ENCODE measurements at places on chromosomes 4 and X.
A peak's percentile ranks its signal among the peaks of the same experiment; 100 is the strongest.

GRCh38 chr4:183544109-183544508 is 39.3 kb downstream of the ING2 start:
- DNase-seq: no peak

- no peak for DNase-seq
Observed at GRCh38 chr4:36573441-36573840, 292.0 kb downstream of the DTHD1 start.

DNA sequence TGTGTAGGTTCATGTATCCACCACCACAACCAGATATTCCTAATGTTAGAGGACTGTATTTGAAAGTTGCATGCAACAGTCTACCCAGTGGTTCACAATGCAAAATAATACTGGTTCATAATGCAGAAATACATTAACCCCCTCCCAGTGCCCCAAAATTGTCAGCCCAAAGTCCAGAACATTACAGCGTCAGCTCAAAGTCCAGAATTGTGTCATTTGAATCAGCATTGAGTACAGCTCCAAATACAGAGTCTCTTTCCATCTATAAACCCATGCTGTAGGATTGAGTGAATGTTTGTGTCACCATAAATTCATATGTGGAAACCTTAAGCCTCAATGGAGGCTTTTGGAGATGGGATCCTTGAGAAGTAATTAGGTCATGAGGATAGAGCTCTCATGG is 54.0 kb downstream of the MCUB start:
- DNase-seq: no peak

DNA sequence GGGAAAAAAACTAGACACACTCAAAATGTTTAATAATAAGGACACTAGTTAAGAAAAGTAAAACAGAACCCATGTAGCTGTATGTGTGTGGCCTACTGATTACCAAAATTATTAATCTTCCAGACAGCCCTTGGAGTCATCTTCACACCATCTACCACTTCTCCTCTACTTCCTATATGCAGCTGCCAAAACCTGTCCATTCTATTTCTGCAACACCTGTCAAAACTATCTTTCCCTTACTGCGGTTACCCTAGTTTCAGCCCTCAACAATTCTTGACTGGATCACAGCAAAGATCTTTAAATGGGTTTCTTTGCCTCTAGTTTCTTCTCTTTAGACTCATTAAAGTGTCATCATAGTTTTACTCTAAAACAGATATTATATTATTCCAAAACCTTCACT is 72.6 kb downstream of the GPR82 start:
- DNase-seq: no peak

- DNase-seq: no peak
Observed at GRCh38 chr4:134727696-134728095, 526.1 kb upstream of the PABPC4L start.

DNA sequence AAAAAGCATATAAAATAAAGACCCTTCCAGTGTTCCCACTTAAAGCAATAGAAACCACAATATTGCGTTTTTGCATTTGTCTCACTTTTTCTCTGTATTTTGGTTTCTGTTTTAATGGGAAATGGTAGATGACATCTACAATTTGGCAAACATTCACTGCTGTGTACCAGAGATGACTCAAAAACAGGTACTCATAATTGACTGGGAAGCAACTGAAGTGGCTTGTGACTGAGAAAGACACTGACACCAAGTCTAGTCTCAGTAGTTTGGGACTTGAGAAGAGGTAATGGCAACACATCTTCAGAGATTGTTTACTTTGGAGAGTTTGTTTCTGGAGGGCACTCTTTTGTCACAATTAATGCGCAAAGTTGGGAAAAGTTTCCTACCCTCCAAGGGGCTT is 42.0 kb downstream of the AREG start:
- DNase-seq: no peak

DNA sequence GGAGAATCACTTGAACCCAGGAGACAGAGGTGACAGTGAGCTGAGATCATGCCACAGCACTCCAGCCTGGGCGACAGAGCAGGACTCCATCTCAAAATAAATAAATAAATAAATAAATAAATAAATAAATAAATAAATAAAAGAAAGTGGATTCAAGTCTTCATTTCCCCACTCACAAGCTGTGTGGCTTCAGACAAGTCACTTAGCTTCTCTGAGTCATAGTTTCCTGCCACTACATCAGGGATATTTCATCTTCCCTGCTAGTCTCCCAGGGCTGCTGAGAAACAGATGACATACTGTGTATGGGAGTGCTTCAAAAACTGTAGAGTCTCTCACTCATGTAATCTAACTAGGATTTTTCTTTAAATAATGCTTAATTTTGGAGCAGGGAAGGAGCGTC is 37.2 kb downstream of the TBC1D9 start:
- no peak for DNase-seq

GRCh38 chr4:4980621-4981230 is 38.5 kb downstream of the CYTL1 start:
- DNase-seq: no peak

DNA sequence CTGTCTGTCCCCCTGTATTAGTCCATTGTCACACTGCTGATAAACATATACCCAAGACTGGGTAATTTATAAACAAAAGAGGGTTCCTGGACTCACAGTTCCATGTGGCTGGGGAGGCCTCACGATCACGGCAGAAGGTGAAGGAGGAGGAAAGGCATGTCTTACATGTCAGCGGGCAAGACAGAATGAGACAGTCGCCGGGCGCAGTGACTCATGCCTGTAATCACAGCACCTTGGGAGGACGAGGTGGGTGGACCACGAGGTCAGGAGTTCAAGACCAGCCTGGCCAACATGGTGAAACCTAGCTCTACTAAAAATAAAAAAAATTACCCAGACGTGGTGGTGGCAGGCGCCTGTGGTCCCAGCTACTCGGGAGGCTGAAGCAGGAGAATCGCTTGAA is 24.7 kb downstream of the IL3RA start:
- no peak for DNase-seq

DNA sequence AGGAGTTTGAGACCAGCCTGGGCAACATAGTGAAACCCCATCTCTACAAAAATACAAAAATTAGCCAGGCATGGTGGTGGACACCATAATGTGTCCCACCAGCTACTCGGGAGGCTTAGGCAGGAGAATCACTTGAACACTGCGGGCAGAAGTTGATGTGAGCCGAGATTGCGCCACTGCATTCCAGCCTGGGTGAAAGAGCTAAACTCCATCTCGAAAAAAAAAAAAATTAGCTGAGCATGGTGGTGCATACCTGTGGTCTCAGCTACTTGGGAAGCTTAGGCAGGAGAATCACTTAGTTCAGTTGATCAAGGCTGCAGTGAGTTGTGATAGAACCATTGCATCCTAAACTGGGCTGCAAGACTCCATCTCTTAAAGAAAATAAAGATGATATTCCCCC is 91.2 kb downstream of the PLS3 start:
- DNase-seq: no peak

GRCh38 chr4:40228497-40229365 is 31.9 kb downstream of the RHOH start:
- peak; percentile 23 for DNase-seq

DNA sequence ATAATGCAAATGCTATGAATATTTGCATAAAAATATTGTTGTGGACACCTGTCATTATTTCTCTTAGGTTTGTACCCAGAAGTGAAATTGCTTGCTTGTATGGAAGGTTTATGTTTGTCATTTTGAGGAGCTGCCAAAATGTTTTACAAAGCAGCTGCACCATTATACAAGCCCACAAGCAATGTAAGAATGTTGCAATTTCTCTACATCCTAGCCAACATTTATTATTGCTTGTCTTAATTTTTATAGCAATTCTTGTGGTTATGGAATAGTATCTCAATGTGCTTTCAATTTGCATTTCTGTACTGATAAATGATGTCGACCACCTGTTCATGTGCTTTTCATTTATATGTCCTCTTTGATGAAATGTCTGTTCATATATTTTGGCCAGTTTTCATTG is 18.7 kb upstream of the RBMX start:
- no peak for DNase-seq

GRCh38 chrX:16319929-16320328 is 152.6 kb downstream of the MAGEB17 start:
- DNase-seq: no peak

GRCh38 chr4:180100433-180101344 is 2142.5 kb upstream of the TENM3 start:
- DNase-seq: no peak

GRCh38 chrX:6163721-6164120 is 64.9 kb downstream of the NLGN4X start:
- DNase-seq: no peak

DNA sequence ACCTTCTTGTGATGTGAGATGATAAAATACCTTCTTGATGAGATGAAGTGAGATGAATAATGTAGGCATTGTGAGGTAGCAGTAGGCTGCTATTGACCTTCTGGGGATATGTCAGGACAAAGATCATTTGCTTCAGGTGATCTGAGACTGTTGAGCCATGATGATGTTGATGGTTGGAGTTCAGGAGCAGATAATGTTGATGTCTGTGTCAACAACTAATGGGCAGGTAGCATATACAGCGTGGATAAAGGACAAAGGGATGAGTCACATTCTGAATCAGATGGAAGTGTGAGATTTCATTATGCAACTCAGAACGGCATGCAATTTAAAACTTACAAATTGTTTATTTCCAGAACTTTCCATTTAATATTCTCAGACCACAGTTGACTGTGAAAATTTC is 57.3 kb downstream of the RAP1GDS1 start:
- DNase-seq: no peak

DNA sequence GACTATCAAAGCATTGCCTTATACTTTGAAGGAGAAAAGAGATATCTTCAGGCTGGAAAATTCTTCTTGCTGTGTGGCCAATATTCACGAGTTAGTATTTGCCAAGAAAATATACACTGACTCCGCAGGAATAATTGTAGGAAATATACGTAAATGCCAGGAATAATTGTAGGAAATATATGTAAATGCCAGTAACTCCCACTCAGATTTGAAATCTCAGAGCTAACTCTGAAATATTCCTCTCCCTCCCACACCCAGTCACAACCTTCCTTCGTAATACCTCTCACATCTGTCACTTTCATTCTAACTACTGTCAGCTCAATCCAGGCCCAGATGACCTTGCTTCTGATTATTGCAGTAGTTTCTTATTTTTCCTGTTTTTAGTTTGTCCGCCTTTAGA is 73.5 kb downstream of the WDR19 start:
- DNase-seq: no peak

DNA sequence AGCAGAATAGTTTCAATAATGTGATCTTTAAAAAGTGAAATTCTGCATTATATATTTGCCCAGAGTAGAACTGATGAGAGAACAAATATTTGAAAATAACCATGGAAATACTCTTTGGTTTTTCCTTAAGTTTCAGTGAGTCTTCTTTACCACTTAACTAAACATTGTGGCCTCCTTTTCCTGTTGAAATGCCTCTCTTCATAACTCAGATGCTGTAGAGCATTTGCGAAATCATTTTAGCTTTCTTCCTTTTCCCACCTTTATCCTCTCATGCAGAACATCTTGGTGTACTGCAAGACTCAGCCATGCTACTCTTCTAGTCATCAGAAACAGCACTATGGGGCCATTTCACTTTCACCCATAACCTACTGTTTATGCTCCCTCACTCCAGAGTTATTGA is 48.2 kb downstream of the CASK start:
- no peak for DNase-seq

DNA sequence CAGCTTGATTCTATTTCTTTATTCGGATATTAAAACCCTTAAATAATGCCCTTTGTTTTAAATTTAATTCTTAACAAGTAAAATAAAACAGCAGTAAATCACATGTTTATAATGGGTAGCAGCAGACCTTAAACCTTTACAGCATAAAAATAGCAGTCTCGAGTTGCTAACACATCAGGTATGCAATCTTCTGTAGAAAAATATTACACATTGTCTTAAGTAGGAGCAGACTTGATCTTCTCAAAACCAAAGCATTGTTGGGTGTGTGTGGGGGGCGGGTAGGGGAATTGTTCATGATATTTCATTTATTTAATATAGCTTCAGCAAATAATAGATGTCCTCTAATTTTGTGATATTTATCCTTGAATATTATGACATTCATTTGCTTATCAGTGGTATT is 331.4 kb downstream of the PCDH7 start:
- DNase-seq: no peak

Measured in HuH-7 (cell line).